ENCODE measurements at places on chromosomes 3 and 15. TPM values are rescaled to one million over a fixed set of nuclear protein-coding genes. Genes with fewer than 3 reads are reported as not detected.
A peak's percentile ranks its signal among the peaks of the same experiment; 100 is the strongest.

The TMEM158 gene
- 33.2 TPM for total RNA-seq

DNA sequence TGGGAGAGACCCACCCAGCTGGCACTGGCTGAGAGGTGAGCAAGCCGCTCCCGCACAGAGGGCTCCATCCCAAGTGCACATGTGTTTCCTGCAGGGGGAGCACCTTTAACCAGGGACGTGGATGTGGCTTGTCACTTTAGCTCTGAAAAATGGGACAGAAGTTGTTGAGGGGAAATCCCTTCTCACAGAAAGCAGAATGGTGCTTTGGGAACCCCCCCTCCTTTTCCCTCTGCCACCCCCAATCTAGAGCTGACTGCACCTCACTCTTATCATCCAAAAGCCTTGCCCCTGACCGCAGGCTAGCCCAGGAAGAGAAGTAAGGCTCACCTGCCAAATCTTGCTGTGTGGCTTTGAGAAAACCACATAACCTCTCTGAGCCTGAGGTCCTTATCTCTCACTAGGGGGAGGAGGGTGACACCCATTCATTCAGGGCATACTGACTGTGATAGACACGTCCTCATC, 77.9 kb downstream of the RPN1 start:
- DNase-seq, result peak; percentile 44

The ACVR2B gene
- total RNA-seq, result 20.5 TPM

DNA sequence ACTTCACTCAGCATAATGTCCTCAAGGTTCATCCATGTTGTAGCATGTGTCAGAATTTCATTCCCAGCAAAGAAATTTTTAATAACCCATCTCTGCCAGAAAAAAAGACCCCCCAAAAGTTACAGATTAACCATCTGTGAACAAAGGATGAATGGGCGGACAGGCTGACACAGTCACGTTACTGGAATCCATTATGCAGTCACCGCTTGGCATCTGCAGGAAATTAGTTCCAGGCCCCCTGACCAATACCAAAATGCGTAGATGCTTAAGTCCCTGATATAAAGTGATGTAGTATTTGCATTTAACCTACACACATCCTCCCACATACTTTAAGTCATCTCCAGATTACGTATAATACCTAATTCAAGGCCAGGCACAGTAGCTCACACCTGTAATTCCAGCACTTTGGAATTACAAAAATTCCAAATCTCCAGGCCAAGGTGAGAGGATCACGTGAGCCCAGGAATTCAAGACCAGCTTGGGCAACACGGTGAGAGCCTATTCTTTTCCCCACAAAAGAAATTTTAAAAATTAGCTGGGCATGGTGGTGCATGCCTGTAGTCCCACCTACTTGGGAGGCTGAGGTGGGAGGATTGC, 1.5 kb upstream of the SLC12A8 start:
- no peak for DNase-seq

DNA sequence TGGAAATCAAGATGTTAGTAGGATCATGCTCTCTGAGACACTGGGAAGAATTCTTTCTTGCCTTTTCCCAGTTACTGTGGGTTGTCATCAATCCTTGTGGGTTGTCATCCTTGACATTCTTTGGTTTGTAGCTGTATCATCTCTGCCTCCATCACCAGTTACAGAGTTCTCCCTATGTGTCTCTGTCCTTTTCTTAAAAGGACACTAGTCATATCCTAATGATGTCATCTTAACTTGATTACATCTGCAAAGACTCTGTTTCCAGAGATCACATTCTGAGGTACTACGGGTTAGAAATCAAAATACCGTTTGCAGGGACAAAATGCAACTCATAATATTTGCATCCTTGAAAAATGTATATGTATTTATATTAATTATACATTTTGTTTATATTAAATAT, 500.4 kb downstream of the ZBBX start:
- no peak for DNase-seq
